RPMI7951 (cell line): ENCODE measurements at places on chromosomes 1 and 21. TPM values are rescaled to one million over a fixed set of nuclear protein-coding genes. Genes with fewer than 3 reads are reported as not detected.
A peak's percentile ranks its signal among the peaks of the same experiment; 100 is the strongest.

- peak; percentile 91 for DNase-seq
Observed at GRCh38 chr1:151980287-151981177, 13.1 kb downstream of the S100A10 start.

GRCh38 chr1:210313921-210314320, 14.8 kb upstream of the HHAT start:
- DNase-seq: no peak

- DNase-seq: no peak
Observed at GRCh38 chr1:224534731-224535130, 81.4 kb upstream of the CNIH3 start.

GRCh38 chr1:227546059-227546458, 17.3 kb upstream of the ZNF678 start:
- no peak for DNase-seq

DNA sequence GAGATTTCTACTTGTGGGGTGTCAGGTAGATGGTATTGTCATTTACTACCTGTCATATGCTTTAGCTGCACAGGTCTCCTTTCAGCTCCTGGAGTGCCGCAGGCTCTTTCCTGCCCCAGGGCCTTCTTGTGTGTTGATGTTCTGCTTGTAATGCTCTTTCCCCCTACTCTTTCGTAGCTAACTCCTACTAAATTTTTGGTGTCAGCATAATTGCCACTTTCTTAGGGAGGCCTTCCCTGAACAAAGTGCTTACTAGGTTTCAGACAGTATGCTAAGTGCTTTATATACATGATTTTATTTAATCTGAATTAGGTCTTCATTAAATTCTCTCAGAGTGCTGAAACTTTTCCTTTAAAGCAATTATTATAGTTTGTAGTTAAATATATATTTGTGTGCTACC, 4.8 kb upstream of the THEM4 start:
- no peak for DNase-seq

DNA sequence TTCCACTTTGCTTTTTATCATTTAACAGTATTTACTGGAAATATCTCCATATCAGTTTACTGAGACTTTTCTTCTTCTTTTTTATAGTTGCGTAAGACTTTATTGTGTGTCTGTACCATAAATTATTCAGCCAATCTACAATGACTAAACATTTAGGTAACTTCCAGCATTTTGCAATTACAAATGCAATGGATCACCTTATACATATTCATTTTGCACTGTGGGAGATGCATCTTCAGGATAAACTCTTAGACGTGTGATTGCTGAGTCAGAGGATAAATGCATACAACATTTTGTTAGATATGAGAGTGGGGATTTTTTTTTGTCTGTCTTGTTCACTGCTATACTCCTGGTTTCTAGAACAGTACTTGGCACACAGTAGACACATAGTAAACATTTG, 95.7 kb upstream of the GCLM start:
- no peak for DNase-seq

GRCh38 chr1:171110621-171111326, 20.1 kb downstream of the FMO3 start:
- no peak for DNase-seq

GRCh38 chr1:235742914-235743599, 93.5 kb upstream of the GNG4 start:
- no peak for DNase-seq

DNA sequence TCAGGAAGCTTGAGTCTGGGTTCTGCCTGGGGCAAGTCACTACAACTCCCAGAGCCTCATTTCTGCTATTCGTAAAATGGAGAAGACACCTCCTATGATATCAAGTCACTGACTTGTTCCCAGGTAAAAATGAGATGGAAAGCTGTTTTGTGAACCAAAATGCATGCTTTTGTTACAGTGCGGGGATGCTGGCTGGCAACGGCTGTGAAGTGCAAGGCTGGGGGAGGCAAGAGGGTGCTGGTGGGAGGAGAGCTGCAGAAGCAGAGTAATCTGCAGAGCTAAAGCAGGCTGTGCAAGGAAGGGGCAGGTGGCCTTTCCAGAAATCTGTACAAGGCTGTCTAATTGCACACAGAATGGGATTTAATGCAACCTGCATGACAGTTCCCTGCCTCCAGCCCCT, 150.9 kb downstream of the CNIH3 start:
- no peak for DNase-seq

DNA sequence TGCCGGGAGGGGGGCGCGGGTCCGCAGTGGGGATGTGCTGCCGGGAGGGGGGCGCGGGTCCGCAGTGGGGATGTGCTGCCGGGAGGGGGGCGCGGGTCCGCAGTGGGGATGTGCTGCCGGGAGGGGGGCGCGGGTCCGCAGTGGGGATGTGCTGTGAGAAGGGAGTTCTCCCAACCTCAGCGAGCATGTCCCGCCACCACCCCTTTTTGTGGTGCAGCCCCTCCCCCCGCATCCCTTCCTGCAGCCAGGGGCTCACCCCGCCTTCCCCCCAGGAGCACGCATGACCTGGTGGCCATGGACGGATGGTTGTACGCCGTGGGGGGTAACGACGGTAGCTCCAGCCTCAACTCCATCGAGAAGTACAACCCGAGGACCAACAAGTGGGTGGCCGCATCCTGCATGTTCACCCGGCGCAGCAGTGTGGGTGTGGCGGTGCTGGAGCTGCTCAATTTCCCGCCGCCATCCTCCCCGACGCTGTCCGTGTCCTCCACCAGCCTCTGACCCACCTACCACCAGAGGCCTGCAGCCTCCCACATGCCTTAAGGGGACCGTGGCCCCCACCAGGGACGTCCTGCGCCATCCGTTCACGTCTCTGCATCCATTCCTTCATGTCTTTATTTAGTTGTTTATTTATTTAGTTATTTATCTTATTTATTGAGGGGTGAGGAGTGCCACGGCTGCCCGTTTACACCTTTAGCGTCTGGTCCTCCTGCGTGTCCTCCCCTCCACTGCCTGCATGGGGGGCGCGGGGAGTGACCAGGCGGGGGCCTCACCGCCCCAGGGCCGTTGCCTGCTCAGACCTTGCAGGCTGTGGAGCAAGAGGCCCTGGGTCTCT, 1.4 kb upstream of the PLEKHN1 start:
- no peak for DNase-seq

DNA sequence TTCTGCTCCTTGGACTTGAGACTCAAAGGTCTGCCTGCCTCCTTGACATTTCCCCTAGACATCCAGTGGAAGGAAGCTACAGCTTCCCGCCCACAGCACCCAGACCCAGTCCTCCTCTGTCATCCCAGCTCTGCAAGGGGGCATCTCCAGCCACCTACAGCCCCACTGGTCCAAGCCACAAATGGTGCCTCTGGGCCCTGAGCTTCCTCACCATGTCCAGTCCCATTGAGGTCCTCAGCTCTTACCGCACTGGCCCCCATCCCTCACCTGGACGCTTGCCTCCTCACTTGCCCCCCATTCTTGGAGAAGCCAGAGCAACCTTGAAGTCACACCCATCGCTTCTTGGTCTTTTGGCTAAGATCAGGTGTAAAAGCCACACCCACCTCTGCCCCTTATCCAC, 13.2 kb downstream of the PODN start:
- DNase-seq: no peak

- DNase-seq: no peak
Observed at GRCh38 chr1:93344886-93345632, 648 bp upstream of the DR1 start.

GRCh38 chr1:35345439-35345981, 77.0 kb downstream of the ZMYM4 start:
- no peak for DNase-seq

- DNase-seq: no peak
Observed at GRCh38 chr1:39266792-39267191, 62.3 kb downstream of the MACF1 start.

- no peak for DNase-seq
Observed at GRCh38 chr21:29151931-29152330, 21.5 kb downstream of the MAP3K7CL start.

DNA sequence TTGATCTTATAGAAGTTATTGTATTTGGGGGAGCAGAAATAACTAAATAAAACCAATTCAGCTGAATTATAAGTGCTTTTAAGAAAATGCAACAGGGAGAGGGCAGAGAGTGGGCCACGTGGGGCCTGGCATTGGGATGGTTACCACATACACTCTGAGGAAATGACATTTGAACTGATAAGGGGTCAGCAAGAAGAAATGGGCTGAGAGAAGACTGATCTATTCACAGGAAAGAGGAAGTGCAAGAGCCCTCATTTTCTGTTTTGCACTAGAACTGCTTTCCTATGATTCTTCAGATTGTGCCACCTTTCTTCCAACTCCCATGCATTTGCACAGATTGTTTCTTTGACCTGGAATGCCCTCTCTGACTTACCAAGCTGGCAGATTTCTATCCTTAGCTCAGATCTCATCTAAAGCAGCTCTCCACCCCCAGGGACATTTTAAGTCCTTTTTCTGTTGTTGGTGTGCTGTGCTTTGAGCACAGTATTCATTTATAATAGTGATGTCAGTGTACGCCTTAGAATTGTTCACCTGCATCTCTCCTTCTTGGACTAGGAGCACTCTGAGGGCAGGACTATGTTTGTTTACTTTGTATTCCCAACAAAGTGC, 115.9 kb downstream of the FGGY start:
- peak; percentile 27 for DNase-seq

DNA sequence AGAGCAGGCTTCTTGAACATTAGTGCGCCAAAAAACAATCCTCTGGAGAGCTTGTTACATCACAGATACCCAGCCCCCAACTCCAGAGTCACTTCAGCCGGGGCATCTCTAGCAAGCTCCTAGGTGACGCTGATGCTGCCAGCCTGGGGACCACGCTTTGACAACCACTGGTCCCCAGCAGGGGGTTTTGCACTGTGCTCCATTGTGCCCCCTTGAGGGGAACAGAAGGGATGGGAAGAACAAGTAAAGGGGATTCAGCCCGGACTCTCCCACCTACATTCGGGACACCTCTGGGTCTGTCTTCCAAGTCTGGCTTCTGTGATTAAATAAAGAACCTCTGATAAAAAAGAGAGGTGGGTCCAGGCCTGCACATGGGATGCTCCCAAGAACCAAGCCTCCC, 60.4 kb downstream of the ATP5PO start:
- no peak for DNase-seq

DNA sequence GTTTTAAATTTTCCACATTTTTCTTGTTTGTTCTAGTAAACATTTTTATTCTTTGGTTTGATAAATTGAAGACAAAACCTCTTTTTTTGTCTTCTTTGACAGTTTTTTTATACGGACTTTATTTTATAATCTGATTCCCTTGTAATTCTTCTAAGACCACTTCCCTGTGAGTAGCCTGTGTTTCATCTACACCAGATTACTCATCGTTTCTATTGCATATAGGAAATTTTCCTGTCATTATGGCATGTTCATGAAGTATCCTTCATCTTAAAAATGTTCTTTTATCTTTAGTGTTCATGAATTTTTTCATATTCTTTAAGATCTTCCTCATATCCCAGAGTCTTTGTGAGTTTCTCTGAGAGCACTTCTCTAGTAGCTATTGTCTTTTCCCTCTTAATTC, 109.8 kb downstream of the USP25 start:
- DNase-seq: no peak

DNA sequence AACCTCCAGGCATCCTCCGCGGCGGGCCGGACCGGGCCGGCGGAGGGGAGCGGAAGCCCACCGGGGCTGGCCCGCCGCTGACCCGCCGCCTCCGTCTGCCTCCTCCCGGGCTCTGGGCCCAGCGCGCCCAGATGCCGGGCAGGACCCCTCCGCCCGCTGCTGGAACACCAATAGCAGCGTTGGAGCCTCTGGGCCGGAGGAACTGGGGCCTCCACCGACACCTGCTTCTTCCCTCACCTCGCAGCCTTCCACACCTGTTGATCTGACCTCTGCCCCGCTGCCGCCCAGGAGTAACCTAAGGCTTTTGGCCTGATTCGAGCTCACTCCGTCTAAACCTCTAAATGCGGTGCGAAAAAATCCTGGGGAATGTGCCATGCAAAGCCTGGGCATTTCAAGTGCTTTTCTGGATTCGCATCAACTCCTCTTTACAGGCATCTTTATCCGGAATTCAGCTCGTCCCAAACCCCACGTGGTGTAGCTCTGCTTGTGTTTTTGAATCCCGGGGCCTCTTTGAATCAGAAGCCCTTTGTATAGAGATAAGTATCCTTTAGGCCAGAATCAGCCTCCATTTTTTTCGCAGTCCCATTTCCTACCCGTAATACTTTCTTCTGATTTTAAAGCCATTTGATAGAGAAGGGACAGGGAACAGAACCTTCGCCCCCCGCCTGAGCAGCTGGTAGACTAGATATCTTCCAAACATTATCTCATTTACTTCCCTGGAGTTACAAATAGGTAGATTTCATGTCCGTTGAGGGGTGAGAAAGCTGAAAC, 680 bp upstream of the CNN3 start:
- DNase-seq: peak; percentile 70

DNA sequence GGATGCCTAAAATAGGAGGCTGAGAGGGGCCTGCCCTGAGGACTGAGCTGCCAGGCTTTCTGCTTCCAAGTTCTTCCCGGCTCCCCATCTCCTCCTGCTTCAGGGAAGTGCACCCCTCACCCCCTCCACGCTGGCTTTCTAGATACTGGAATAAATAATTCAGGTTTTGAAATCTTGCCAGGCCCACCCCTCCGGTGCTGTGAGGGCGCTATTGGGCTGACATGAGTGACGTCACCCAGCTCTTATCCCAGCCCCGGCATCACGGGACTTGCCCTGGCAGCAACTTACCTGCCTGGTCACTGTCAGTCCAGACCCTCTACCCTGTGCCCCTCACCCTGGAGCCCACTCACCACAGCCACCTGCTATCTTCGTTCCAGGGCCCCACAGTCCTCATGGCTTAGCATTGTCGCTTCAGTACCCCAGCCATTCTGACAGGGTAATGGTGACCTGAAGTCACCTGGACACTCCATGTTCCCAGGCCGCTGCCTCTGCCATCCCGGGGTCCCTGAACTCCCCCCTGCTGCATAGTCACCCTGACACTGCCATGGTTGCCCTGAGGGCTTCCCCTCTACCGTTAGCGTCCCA, 819 bp upstream of the GPR3 start:
- DNase-seq: peak; percentile 54

DNA sequence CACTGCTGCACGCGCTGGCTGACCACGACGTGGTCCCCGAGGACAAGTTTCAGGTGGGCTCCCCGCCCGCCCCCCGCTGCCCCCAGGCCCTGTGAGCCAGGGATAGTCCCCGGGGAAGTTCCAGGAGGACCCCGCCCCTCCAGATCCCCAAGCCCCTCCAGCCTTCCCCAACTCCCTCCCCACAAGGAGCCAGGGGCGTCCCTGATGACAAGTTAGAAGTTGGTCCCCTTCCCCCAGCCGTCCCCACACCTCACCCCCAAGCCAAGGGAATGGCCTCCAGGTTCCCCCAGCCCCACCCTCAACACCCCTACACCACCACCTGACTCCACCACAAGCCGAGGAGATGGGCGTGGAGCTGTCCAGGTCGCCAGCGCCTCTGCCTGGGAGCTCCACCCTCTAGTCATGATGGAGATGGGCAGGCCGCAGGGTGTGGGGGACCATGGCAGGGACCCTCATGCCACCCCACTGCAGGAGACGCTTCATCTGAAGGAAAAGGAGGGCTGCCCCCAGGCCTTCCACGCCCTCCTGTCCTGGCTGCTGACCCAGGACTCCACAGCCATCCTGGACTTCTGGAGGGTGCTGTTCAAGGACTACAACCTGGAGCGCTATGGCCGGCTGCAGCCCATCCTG, 525 bp downstream of the AIRE start:
- no peak for DNase-seq

Gene ITGB3BP
- 70.8 and 101 TPM in 2 replicates for total RNA-seq

Gene SCYL3
- 4.2 and 4.9 TPM in 2 replicates for total RNA-seq

Gene A3GALT2
- total RNA-seq: not detected in 2 replicates

Gene FCRL6
- 0.10 TPM in 1 of 2 replicates, not detected in the other for total RNA-seq

Gene PLCH2
- total RNA-seq: 0.12 and 0.29 TPM in 2 replicates

Gene ATP6V1G3
- total RNA-seq: not detected in 2 replicates

Gene DNALI1
- total RNA-seq: 5.7 and 5.9 TPM in 2 replicates

Gene AMY1C
- not detected in 2 replicates for total RNA-seq

Gene IGSF5
- not detected in 2 replicates for total RNA-seq

Gene EFNA3
- total RNA-seq: 0.48 and 0.68 TPM in 2 replicates

Gene ADCY10
- total RNA-seq: under 0.01 and 0.20 TPM in 2 replicates

Gene LRRIQ3
- 2.0 and 2.1 TPM in 2 replicates for total RNA-seq
